ENCODE measurements at places on chromosomes 12 and 14. TPM values are rescaled to one million over a fixed set of nuclear protein-coding genes. Genes with fewer than 3 reads are reported as not detected.

Gene AMN
- total RNA-seq = under 0.01 TPM

Gene KERA
- not detected for total RNA-seq

Gene ALDH1L2
- total RNA-seq = 23.3 TPM

Gene GPR135
- total RNA-seq = 6.5 TPM
